ENCODE measurements at places on chromosomes 4 and X.

DNA sequence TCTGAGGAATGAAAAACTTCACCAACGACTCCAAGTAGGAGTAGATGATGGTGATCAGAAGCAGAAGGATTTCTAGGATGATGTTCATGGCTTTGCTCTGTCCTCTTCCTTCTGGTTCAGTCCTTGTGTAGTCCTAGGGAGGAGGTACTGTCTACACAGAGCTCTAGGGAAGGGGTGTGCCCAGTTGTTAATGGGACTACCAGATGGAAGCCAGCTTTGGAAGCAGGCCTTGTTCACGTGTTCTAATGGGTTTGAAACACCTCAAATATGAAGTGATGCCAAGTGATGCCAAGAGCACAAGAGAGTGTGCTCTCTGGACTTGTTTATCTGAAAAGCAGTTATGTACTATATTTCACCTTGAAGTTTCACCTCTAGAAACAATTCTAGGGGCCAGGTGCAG is at the start of gene HSD17B13:
TSS of gene HSD17B13 (minus strand) at position 129 of the 400 bp plus-strand sequence. CDS start at position 88, 41 bp downstream.
- DNase-seq, result no peak

DNA sequence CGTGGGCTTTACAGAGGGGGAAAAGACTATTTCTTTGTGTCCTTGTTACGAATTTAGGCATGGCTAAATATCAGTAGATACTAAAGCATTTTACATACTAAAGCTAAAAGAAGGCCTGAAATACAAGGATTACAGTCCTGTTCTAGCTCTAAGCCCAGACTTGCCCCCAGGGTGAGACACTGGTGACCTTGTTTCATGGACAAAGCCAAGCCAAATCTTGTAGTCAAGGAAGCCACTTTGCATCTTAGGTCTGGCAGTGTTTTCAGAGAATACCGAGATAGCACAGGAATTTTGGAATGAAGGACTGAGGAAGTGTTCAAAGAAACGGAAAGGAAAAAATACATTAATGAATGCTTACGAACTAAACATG is 733 bp upstream of the G3BP2 start:
- DNase-seq, result no peak

DNA sequence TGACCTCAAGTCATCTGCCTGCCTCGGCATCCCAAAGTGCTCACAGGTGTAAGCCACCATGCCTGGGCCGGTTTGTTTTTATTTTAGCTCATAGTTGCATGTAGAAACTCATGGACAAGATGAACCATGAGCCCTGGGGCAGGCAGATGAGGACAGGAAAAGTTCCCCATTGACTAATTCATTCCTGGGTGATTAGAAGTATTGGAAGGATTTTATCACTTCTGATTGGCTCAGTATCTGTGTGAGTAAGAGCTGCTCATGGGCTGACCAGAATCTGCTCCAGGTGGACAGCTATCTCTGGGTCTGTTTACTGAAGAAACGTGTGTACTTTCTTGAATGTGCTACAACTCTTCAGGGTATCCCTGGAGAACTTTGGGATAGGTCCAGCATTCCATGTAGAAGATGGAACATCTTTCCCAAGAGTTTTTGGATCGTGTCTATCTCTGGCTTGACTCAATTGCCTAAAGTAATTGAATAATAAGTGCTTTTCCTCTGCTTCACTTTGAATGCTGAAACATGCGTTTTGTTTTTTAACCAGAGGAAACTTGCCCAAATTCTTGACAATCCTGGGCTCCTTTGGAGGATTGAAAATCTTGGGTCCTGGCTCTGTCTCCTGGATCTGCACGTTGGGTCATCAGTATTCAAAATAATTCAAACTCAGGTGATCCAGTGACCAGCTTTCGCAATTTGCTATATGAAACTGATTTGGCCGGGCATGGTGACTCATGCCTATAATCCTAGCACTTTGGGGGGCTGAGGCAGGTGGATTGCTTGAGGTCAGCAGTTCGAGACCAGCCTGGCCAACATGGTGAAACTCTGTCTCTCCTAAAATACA is 88.6 kb upstream of the DHRSX start:
- DNase-seq, result no peak

- peak; percentile 87 for DNase-seq
These were observed 18.4 kb downstream of the IQSEC2 start for GRCh38 chrX:53262918-53263394.

DNA sequence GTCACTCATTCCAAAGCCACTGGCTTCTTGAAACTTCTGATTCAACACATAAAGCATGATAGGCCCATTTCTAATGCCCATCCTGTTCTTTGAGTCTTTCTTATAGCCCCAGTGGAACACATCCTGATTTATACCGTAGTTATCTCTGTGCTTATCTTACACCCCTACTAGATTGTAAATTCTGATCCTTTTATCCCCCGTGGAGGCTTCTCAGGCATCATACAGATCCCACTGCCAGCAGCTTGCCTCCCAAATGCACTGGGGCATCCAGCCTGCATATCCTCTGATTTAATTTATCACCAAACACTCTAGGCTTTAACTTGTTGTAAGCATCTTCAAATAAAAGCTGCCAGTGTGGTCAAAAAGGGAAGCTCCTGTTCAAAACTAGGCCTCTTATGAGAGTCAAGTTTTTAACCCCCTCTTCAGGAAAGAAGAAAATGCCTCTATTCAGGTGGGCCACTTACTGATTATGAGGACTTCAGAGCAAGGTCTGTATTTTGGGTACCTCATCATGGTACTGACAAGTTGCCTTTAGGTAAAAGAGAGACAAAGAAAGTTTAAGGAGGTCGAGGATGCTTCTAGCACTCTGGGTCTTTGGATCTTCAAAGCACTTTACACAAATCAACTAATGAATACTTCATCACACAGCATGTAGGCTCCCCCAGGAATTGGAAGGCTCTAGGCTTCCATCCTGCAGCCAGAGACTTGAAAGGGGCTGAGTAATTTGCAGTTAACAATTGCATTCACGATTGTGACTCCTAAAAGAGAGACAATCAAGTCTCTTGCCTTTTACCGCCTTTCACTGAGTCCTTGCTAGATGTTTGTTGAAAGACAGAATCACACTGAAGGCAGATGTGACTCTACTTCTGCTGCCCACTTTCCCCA is 95.8 kb upstream of the LDB2 start:
- DNase-seq, result no peak

DNA sequence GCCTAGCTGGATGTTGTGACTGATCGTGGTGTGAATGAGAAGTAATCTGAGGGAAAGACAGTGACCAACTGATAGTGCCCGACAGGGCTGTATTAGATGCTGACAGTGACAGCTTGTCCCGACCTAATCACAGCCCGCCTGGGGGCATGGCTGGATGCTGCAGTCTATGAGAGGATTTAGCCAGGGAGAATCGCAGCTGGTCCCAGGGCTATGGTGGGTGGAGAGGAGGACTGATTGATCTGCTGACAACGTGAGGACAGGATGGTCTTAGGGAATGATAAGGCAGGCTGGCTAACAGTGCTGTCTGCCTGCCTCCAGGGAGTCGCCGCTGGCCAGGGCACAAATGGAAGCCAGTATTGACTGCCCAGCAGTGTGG is 621 bp upstream of the SUV39H1 start:
- DNase-seq, result no peak
